ENCODE measurements at places on chromosomes 13 and 19.

DNA sequence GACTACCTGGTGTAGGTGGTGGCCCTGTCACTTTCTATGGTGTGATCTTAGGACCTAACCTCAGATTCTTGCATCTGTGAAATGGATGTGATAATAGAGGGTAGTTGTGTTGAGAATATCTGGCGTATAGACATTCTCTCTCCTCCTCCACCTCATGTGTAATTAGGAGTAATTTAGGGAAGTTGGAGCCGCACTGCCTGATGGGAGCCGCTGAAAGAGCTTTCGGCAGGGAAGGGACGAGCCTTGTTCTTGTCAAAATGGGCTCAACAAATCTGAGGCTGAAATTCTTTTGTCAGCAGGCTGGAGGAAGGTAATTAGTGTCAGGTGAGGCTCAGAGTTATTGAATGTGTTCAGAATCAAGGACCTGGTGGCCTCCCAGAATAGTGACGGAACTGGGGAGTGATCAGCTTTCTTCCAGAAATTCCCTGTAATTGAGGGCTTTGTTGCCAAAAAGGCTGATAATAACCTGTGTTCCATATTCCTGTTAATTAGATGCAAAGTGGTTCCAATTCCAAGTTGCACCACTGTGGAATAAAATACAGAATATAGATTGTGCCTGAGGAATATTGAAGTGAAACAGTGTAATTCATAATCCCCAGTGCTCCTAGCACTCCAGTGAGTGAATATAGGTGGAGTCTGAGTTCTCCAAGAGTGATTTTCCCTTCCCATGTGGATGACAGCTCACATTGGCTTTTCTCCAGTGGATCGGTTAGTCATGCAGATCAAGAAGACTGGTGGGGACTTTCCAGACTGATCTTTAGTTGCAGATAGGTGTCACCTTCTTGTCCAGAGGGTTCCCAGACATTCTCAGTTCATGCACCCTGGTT lies 47.5 kb downstream of the SPATA13 start:
- no peak for DNase-seq

DNA sequence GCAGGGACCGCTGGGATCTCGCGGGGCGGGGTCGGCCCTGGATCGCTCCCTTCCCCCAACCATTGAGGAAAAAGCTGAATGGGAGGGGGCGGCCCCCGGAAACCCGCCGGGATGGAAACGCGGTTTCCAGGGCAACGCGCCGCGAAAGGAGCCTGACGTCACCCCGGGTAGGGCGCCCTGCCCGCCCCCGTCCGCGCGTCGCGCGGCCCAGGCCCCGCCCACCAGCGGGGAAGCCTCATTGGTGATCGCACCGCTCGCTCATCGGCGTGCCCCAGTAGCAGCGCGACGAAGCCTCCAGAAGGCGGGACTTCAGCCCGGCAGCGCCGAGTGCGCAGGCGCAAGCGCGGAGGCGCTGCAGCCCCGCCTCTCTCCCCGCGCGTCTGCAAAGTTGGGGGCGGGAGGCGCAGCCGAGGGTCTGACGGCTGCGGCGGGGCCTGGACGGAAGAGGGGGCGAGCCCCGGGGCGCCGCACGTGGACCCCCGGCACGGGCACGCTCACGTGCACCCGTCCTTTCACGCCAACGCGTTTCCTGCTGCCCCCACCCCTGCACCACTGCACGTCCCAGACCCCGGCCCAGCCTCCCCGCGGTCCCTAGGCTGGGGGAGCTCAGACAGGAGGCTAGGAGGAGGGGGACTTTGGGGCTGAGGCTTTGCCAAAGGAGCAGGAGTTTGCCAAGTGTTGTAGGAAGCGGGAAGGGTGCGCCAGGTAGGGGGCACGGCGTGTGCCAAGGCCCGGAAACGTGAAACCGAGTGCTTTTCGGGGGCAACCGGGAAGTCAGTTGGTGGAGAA lies 8.2 kb upstream of the CIRBP start:
- peak; percentile 97 for DNase-seq

GRCh38 chr19:8131517-8131916 lies 17.9 kb downstream of the FBN3 start:
- no peak for DNase-seq

GRCh38 chr19:17671906-17672305 lies 16.2 kb downstream of the UNC13A start:
- DNase-seq: no peak
